GM06990 (cell line): ENCODE measurements at places on chromosomes 3 and 15.
A peak's percentile ranks its signal among the peaks of the same experiment; 100 is the strongest.

DNA sequence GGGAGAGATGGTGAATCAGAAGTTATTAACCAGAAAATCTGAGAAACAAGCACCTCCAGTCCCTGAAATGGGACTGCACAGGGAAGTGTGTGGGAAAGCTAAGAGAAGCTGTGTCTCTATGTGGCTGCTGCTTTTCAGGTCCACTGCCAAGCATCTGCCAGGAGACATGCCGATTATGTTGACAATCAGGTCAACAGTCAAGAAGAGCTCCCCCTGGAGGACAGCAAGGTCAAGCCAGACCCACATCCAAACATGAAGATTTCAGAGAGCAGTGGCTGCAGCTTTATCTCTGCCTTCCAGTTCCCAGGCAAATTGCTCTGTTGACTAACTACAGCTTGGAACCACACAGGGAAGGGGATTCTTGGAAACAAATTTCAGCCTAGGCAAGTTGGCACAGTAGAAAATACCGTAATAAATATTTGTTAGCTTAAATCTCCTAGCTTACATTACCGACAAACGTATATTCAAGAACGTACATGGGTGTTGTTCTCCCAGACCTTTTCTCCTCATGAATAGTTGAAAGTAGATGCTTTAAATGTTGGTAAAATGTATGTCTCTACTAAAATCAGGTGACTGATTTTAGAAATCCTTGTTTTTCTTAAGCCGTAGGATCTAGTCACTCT, 394.5 kb upstream of the RARB start:
- DNase-seq, result no peak

DNA sequence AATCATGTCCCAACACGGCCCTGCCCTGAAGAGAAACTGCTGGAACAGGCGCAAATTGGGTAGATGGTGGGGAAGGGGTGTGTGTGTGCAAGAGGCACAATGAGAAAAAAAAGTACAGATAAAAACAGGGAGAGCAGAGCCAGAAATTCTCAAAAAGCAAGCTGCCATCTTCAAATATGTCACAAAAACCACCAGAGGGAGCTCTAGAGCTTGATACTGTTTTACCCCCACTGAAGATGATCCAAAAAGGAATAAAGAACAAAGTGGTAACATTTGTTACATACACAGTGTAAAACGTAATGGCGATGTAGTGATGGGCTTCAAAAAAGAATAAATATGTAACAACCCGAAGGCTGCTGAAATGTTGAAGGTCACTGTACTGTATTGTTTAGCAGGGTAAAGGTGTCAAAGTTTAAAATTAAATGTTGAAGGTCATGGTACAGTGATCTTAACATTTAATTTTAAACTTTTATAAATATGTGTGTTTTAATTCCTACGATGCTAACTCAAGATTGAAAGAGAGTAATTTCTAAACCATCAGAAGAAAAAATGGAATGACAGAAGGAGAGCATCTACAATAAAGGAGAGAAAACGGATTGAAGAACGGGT, 6.0 kb downstream of the SNRPA1 start:
- no peak for DNase-seq

- DNase-seq, result peak; percentile 81
Observed at GRCh38 chr15:94230883-94231722, at the start of gene MCTP2. Gene MCTP2, plus strand, starts transcription at chr15:94231561. Its CDS starts 66,705 bp downstream, at chr15:94298266.

GRCh38 chr3:143478115-143478693, 358.6 kb downstream of the CHST2 start:
- DNase-seq, result no peak

- DNase-seq, result no peak
Observed at GRCh38 chr3:71056327-71056726, 527.2 kb downstream of the FOXP1 start.
